Stimulated activated CD4-positive, alpha-beta T cell treated with anti-CD3 and anti-CD28 coated beads, Interleukin-15, amount 100 ng/mL, for 1 hour (primary cell): ENCODE measurements at places on chromosomes 5 and 9.
A peak's percentile ranks its signal among the peaks of the same experiment; 100 is the strongest.

- no peak for DNase-seq
Measured at GRCh38 chr5:78923622-78923970, 61.5 kb downstream of the ARSB start.

GRCh38 chr5:9239071-9239470, 306.8 kb downstream of the SEMA5A start:
- no peak for DNase-seq

GRCh38 chr9:135665795-135666189, 2.7 kb downstream of the LCN9 start:
- DNase-seq: no peak

- DNase-seq: no peak
Measured at GRCh38 chr9:132744881-132745755, 74.9 kb downstream of the GTF3C4 start.

DNA sequence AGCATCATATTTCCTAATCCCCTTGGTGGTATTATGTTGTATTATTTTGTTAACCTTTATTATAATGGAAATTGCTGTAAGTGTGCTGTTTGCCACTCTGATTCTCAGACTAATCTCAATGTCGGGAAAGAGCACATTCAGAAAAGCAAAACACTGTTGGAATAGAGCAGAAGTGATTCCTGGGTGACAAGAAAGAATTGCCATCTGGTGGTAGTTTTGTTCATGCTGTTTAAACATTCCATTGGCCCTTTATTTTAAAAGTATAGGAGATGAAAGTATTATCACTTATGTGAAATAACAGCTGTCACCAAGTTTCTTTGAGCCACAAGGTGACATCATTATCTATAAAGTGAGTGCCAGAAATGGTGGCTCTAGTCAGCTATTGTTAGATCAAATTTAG, 301.3 kb upstream of the SGCD start:
- no peak for DNase-seq

- DNase-seq: no peak
Measured at GRCh38 chr9:77575785-77576184, 72.3 kb downstream of the GNA14 start.

- no peak for DNase-seq
Measured at GRCh38 chr9:127751269-127752054, 16.4 kb upstream of the TOR2A start.

DNA sequence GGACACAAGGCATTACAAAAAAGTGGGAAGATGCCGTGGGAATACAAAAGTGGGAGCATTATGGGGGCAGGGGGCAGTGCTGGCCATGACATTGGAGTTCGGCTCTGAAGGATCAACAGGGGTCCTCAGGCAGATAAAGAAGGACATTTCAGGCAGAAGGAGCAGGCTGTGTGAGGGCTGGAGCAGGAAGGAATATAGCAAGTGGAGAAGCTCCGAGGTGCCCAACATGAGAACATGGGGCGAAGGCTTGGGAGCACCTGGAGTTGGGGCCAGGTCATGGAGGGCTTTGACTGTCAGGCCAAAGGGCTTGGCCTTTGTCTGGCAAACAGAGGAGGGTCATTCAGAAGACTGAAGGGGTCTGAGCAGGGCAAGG, 2.5 kb downstream of the B4GALT7 start:
- DNase-seq: no peak

DNA sequence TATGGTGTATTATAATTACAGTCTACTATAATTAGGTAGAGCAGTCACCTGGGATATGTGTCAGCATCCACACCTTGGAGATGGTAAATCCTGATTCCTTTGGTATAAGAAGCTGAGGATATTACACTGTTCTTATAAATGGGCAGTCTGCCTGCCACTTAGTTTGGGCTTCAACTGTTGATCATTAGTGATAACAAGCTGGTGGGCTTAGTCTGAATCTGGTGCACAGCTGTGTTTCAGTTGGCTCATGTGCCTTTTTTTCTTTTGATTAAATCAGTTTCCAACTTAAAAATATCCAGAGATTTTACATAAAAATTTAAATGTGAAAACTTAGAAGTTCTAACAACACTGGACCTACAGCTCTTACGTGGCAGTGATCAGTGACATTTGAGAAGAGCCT, 21.2 kb downstream of the LVRN start:
- no peak for DNase-seq

- DNase-seq: no peak
Measured at GRCh38 chr5:107356891-107357290, 313.8 kb downstream of the EFNA5 start.

- no peak for DNase-seq
Measured at GRCh38 chr9:112046181-112046580, 128.9 kb downstream of the SUSD1 start.

GRCh38 chr9:137960496-137960895, 82.9 kb downstream of the CACNA1B start:
- DNase-seq: no peak

- DNase-seq: peak; percentile 58
Measured at GRCh38 chr5:177426566-177427210, at the start of gene GRK6. TSS of gene GRK6 (plus strand) at chr5:177426676. CDS start at chr5:177426846, 170 bp downstream.

- no peak for DNase-seq
Measured at GRCh38 chr9:98886691-98887229, 56.9 kb upstream of the COL15A1 start.

GRCh38 chr5:176822793-176823481, 12.6 kb downstream of the UNC5A start:
- no peak for DNase-seq

DNA sequence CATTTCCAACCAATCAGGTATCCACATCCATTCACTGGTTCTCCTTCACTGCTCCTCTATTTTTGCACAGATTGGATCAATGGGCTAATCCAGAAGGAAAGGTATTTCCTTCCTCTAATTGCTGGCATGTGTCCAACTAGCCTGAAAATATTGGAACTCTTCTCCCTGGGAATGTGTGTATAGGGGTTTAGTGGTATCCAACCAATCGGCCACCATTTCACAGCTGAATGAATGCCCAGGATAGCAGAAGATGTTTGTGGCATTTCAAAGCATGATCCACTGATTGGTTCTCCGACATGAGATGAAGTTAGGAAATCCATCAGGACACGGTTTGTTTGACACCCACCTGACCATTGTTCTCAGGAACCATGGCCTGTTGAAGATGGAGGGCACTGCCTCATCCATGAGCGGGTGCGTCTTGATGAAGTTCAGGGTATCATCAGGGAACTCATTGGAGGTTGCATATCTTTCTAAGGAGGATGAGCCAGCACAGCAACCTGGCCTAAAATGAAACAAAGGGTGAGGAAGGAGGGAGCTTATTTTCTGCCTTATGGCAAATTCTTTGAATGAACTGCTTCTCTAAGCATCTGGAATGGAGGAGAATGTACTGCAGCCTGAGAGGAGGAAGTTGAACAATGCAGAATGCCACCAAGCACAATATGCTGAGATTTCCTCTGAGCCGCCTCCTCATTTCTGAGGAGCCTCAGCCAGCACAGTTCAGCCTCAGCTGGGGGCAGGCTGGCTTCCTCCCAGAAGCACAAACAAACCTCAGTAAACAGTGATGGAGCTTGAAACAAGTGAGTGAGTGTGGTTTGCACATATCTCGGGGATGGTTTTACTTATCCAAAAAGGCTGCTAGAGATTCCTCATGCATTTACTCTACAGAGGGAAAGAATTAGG, 94.6 kb downstream of the SEMA6A start:
- no peak for DNase-seq

- DNase-seq: no peak
Measured at GRCh38 chr5:6632324-6632887, 438 bp downstream of the NSUN2 start.

GRCh38 chr9:99433555-99433954, 211.5 kb downstream of the SEC61B start:
- DNase-seq: peak; percentile 8

DNA sequence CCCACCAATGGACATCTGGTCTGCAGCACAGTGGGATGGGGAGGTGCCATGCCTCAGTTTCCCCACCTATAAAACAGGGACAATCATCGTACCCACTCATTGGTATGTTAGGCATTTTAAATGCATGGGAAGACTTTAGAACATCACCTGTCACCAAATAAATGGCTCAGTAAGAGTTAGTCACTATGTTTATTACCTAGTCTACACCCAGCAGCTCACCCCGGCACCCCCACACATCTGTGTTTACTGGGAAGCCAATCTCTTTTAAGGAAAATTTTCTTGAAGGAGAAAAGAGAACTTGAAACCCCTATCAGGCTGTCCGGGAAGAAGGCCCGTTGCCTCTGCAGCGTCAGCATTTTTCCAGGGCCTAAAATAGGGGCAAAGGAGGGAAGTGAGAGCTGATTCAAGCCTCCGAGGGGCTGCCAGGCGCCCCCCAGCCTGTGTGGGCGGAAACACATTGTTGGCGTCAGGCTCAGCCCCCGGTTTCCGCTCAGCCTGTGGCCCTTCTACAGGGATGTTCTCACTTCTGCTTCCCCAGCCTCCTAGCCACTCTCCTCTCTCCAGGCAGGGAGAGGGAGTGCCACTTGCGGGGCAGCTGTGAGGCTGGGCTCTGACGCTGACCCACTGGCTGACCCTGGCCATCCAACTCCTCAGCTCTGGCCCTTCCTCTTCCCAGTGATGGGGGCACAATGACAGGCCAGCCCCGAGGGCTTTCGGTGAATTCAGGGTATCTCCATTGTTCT, 4.6 kb downstream of the CSF1R start:
- no peak for DNase-seq

DNA sequence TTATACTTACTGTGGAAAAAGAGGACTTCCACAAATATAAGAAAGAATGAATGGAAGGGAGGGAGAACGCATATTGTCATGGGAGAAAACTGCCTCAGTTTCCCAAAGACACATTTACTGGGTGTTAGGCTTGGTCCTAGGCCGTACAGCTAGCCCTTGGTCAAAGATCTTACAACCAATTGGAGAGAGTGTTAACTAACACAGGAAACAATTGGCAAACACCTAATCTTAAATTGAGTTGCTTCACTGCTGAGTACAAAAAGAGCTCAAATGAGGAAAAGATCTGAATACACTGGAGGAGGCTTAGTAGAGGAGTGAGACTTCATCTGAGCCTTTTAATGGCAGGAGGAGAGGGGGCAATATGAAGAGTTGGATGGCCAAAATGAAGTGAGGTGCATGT, 161.7 kb downstream of the GLIS3 start:
- DNase-seq: no peak

DNA sequence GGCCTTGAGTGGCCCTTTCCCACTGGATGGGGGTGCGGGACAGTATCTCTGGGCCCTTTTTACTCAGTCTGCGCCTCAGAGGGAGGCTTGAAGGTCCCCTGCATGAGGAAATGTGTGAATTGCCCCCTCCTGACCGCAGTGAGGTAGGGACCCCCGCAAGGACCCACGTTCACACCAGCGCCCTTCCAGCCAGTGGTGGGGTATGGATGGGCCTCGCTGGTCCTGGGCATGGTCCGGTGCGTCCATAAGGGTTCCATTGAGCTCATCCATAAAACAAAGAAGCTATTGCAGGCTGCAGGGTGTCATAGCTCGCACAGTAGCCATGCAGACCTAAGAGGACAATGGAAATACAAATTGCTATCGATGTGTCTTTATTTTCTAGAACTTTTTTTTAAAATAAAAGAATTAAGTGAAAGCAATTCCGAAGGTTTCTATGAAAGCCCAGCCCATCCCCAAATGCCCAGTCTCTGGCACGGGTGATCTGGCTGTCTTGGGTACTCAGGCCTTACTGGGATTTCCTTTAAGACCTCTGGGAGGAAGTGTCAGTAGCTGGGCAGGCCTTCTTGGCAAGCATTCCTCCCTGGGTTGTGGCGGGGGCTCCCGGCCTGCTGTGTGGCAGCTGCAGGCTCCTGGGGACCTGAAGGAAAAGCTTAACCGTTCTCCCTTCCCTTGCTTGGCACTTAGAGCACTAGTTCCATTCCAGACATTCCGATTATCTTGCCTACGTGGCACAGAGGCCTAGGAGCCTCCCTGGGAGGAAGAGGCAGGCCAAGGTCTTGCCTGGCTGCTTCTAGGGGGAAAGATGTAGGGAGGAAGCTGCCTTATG, 1.5 kb upstream of the SEMA5A start:
- no peak for DNase-seq

GRCh38 chr5:11527652-11528349, 376.4 kb downstream of the CTNND2 start:
- DNase-seq: no peak

DNA sequence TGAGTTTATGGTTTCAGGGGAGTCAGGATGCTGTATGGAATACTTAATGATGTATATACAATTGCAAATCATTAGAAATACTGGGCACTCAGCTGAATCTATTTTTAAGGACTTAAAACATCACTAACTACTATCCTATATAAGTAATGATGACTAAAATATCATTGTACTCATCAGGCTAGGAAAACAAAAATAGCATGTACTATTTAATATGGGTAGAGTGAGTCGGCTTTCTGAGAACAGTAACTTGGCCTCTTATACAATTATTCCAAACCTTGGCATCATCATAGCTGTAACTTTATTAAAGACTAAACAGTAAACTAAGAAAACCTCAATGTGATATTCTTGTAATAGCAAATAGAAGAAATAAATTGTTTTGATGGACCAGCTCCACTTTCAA, 94.5 kb downstream of the PJA2 start:
- DNase-seq: no peak

- no peak for DNase-seq
Measured at GRCh38 chr5:90020575-90021538, 388.7 kb downstream of the CETN3 start.

DNA sequence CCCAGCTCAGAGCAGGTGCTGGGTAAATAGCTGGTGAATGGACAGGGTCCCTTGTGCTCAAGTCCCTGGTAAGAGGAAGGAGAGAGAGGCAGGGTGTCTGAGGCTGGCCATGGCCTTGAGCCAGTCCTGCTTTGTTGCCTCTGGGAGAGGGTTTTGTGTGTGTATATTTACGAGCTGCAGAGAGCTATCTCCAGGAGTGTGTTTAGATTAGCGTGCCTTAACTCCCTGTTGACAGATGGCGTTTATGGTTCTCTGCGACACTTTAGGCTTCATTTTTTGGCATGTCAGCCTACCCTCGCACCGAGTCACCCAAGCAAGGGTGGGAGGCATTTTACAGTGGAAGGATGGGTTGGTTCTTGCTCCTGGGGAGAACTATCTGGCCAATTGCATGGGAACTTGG, 22.2 kb downstream of the HMCN2 start:
- no peak for DNase-seq

- DNase-seq: no peak
Measured at GRCh38 chr5:159525117-159525516, 194.8 kb upstream of the IL12B start.

DNA sequence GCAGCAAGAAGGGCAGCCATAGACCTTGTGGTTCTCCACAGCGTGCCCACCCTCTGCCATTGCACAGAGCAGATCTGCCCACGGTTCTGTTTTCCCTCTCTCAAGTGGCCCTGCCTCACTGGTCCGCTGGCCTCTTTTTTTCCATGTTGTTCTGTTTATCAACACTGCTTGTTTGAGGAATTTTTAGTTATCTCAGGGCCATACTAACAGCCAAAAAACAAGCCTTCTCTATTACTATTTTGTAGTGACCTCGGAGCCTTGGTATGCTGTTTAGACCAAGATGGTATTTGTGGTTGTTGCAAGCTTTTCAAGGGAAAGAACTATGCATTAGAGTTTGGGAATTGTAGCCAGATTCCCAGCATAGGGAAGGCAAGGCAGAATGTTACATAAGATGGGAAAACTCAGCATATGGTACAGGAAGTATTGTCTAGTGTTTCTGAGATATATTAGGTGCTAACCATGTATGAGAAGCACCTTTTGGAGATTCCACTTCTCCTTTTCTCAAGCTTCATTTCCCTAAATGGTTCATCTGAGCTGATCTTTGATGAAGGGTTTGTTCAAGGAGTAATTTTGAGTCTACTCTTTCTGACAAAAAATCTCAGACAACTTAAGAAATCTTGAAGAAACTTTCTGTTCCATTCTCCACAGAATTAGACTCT, 54.3 kb downstream of the NUP214 start:
- DNase-seq: no peak
